Spinal cord (tissue), 10 donors: ENCODE measurements at places on chromosomes 1 and 21. TPM values are rescaled to one million over a fixed set of nuclear protein-coding genes. Genes with fewer than 3 reads are reported as not detected.

The LMX1A gene
- 0.99 TPM for polyA plus RNA-seq

The RCSD1 gene
- polyA plus RNA-seq = 14.4 TPM

The LRRIQ3 gene
- 1.4 TPM for polyA plus RNA-seq

The FMO4 gene
- 3.7 TPM for polyA plus RNA-seq

The SPAG17 gene
- 14.7 TPM for polyA plus RNA-seq

The PTPN14 gene
- polyA plus RNA-seq = 9.0 TPM

The FAM3B gene
- polyA plus RNA-seq = 0.65 TPM

The PLA2G2C gene
- polyA plus RNA-seq = 0.08 TPM

The ILDR2 gene
- polyA plus RNA-seq = 16.3 TPM

The SLC35F3 gene
- polyA plus RNA-seq = 11.9 TPM

The PGLYRP4 gene
- polyA plus RNA-seq = not detected

The BMP8B gene
- 19.4 TPM for polyA plus RNA-seq

The MYBPH gene
- polyA plus RNA-seq = 0.24 TPM

The CDK18 gene
- polyA plus RNA-seq = 139 TPM

The TRNP1 gene
- 50.6 TPM for polyA plus RNA-seq

The FABP3 gene
- polyA plus RNA-seq = 110 TPM

The TDRD10 gene
- 1.5 TPM for polyA plus RNA-seq

The CHI3L1 gene
- 2.0 TPM for polyA plus RNA-seq

The LEMD1 gene
- 4.3 TPM for polyA plus RNA-seq

The ASH1L gene
- 35.9 TPM for polyA plus RNA-seq

The GBP5 gene
- 0.20 TPM for polyA plus RNA-seq

The KIAA0040 gene
- 2.3 TPM for polyA plus RNA-seq

The INKA2 gene
- polyA plus RNA-seq = 25.9 TPM

The MNDA gene
- polyA plus RNA-seq = 5.0 TPM

The SLC9C2 gene
- 1.3 TPM for polyA plus RNA-seq

The CHIA gene
- polyA plus RNA-seq = not detected

The CTPS1 gene
- 34.8 TPM for polyA plus RNA-seq

The SPRR2F gene
- polyA plus RNA-seq = 1.3 TPM

The KRTAP11-1 gene
- not detected for polyA plus RNA-seq

The ARHGEF11 gene
- polyA plus RNA-seq = 60.1 TPM

The LBR gene
- polyA plus RNA-seq = 41.8 TPM

The LRRC38 gene
- 3.8 TPM for polyA plus RNA-seq

The GPR25 gene
- polyA plus RNA-seq = 0.63 TPM

The AZIN2 gene
- 31.1 TPM for polyA plus RNA-seq

The AGMAT gene
- 1.9 TPM for polyA plus RNA-seq

The CRP gene
- not detected for polyA plus RNA-seq

The TMPRSS15 gene
- 0.14 TPM for polyA plus RNA-seq

The OR2G6 gene
- polyA plus RNA-seq = 0.06 TPM

The RER1 gene
- polyA plus RNA-seq = 95.9 TPM

The NCMAP gene
- polyA plus RNA-seq = 0.26 TPM

The PARS2 gene
- polyA plus RNA-seq = 5.6 TPM

The NPHS2 gene
- 0.67 TPM for polyA plus RNA-seq

The GPR3 gene
- 3.2 TPM for polyA plus RNA-seq

The SYCP1 gene
- not detected for polyA plus RNA-seq

The KCNK2 gene
- polyA plus RNA-seq = 27.1 TPM

The LCE1E gene
- polyA plus RNA-seq = not detected

The LCK gene
- 0.41 TPM for polyA plus RNA-seq

The CFHR3 gene
- polyA plus RNA-seq = not detected

The OR6N1 gene
- polyA plus RNA-seq = not detected

The KIF1B gene
- polyA plus RNA-seq = 217 TPM

The TPTE gene
- 0.16 TPM for polyA plus RNA-seq

The SLC6A17 gene
- 18.9 TPM for polyA plus RNA-seq

The SERTAD4 gene
- 8.8 TPM for polyA plus RNA-seq

The PTGS2 gene
- 0.84 TPM for polyA plus RNA-seq

The AKR7A3 gene
- polyA plus RNA-seq = 3.5 TPM
